AML-193 (cell line): ENCODE measurements at places on chromosomes 7 and 10.

DNA sequence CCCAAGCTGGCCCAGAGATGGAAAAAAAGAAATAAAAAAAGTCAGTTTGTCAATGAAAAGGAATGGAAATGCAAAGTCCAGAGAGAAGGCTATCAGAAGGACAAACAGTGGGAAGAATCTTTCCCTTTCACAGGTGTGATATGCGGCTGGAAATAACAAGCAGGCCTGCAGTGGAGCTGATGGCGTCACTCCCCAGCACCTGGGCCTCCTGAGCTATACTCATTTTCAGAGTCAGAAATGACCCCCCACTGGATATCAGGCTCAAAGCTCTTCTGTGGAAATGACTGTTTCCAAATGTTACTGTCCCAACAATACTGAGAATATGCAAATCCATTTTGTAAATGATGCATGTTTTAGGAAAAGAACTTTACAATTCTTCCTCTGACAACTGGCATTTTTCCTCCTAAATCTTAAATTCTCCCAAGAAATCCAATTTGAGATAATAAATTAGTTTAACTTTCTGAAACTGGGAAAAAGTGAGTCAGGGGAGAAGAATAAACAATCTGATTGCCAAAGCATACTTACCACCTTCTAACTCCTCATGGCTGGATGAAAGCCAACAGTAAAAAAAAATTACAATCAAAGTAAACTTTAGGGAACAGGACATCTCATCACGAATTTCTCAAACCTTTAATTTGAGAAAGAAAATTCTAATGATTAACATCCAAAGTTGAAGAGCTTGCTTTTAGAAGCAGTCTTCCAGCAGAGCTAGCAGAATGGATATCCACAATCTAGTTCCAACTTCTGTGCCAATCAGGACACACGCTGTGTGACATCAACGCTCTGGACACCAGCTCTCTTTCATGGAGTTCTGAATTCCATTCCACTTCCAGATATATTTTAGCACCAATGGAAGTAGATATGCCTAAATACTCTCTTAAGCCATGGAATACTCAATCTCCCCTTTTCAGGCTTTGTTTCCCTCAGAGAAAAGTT, 5.3 kb upstream of the CUZD1 start:
- no peak for DNase-seq

DNA sequence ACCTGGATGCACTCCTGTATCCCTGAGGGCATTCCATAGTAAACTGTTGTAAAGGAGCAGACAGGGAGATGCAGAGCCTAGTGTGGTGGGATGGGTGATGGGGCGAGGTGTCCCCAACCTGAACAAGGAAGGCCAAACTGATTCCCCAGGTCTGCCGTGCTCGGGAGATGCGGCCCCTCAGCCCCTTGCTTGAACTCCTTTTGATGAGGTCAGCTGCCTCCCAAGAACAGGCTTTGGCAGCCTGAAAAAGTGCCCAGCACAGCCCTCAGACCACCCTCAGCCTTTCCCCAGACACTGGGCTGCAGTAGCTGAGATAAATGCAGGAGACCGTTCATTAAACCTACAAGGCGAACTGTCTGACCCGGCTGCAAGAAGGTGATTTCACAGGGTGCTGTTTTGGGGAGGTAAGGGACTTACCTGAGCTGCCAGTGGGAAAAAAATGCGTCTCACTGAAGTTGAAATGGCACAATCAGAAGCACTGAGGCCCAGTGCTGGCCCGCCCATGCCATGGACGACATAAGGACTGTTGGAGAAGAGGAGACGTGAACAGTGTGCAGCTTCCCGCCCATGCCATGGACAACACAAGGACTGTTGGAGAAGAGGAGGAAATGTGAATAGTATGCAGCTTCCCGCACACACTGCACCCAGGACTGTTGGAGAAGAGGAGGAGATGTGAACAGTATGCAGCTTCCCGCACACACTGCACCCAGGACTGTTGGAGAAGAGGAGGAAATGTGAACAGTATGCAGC, 148.4 kb upstream of the FAM20C start:
- DNase-seq: no peak

DNA sequence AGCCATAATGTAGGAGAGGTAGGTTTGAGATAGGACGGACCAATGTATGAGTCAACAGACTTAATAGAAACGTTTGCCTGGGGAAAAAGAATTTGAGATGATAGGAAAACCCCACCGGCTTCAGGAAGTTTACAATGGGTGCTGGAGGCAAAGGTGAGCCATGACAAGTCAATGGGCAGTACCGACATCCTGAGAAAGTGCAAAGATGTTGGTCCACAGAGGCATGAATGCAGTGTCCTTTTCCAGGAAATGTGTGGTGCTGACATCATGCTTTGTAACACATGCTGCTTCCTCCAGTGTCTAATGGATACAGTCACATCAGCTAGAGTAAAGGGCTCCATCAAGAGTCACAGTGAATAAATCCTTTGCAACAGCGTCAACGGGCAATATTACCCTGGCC, 533.6 kb downstream of the INHBA start:
- no peak for DNase-seq

- DNase-seq: peak; percentile 39
Observed at GRCh38 chr10:79400146-79401004, 45.0 kb downstream of the ZCCHC24 start.

GRCh38 chr7:100396421-100396982, 23.2 kb downstream of the PILRA start:
- DNase-seq: peak; percentile 93
